ENCODE measurements at places on chromosomes 2 and 18.

DNA sequence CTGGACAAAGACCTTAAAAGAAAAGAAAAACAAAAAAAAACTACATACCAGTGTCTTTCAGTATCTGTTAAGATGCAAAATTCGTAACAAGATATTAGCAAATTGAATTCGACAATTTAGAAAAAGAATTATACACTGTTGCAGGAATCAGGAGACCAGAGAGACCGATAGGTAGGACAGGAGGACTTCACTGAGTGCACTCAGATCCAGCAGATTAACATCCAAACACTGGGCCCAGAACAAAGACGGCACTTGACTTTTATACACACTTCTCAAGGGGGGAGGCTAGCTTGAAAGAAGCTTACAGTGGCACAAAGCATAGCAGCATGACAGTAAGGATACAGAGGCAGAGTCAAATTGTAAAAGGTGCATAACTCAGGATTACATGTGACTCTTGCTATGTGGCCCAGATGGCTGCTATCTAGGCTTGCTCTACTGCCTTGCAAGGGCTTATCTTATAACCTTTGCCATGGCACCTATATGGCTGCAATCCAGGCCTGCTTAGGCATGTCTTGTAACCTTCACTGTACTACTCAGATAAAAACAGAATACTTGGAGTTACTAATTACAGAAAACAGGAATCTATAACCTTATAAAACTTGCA lies 507.3 kb upstream of the LRRTM4 start:
- no peak for DNase-seq

DNA sequence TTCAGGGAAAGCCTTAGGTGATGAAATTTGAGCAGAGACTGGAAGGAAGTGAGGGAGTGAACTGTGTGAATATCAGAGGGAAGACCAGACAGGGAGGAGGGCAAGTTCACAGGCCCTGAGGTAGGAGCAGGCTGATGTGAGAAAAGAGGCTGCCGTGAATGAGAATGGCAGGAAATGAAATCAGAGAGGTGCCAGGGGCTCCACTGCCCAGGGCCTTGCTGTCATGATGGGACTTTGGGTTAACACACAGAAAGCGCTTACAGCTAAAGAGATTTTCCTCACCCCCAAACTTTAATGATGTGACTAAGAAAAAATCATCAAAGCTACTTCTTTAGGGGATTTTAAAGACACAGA lies 53.8 kb downstream of the MARCHF4 start:
- DNase-seq, result no peak

DNA sequence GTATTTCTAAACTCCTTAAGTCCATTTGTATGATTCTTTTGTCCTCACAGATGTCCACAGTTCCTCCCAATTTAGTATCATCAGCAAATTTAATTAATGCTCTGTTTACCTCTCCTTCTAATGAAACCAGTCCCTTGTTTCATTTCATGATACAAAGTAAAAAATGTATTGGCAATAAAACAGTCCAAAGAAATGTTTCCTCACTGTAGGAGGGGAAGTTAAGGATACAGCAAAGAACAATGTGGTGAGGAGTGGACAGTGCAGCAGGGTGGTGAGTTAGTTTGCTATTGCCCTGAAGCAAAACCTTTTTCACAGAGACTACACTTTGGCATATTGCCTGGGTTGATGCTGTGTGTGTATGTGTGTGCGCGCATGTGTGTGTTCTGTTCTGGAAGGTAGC lies 401.5 kb downstream of the ARHGAP15 start:
- DNase-seq, result no peak

DNA sequence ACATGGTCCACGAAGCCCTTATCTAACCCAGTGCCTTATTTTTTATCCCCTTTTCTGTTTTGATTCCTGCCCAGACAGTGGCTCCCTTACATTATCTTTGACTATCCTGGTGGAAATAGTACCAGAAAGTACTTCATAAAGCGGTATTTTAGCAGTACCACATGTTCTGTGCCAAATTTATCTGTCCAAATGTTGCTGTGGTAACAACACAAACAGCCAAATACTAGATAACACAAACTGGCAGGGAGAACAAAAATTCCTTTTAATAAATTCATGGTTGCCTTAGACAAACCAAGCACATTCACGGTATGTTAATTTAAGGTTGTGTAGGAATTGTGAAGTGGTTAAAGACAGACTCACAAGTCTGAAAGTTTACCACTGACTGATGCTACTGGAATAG lies 187.9 kb upstream of the LHCGR start:
- DNase-seq, result no peak

DNA sequence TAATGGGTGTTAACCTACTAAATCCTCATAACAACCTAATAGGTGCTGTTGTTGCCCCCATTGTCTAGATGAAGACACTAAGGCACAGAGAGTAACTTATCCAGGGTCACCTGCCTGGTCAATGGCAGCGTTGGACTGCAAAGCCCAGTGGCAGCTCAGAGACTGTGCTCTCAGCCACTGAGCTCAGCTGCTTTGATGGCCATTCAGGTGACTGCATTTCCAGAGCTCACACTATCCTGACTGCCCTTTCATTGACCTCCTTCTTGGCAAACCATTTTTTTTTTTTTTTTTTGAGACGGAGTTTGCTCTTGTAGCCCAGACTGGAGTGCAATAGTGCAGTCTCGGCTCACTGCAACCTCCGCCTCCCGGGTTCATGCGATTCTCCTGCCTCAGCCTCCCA lies 115.2 kb downstream of the MAPK4 start:
- no peak for DNase-seq

GRCh38 chr2:11962707-11963328 lies 216.4 kb downstream of the LPIN1 start:
- DNase-seq, result no peak

All from stimulated activated CD8-positive, alpha-beta memory T cell treated with anti-CD3 and anti-CD28 coated beads, Interleukin-15, amount 100 ng/mL, for 24 hours (primary cell).